ENCODE measurements at places on chromosomes 7 and 10.

DNA sequence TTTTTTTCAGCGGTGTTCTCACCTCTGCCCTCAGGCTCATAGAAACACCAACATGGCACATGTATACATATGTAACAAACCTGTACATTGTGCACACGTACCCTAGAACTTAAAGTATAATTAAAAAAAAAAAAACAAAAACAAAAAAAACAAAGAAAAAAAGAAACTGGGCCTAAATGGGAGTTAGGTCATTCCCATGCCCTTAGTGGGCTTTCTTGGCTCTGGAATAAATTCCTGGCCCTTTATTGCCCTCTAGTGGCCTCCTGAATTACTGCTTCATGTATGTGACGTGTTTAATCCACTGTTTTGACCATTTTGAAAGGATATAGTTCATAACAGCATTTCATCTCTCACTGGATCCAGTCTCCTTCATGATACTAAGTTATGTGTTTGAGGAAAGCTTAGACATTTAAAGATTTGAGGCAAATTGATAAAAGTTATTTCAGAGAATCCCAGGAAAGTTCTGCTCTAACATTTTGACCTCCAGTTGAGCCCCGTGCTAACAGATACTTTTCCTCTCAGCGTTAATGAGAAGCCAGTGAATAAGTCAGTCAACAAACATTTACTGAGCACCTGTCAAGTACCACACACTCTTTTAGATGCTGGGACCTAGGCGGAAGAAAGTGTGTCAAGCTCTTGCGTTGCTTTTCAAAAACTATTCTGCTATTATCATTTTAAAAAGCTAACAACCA is 54.7 kb upstream of the SYPL1 start:
- peak; percentile 46 for DNase-seq

DNA sequence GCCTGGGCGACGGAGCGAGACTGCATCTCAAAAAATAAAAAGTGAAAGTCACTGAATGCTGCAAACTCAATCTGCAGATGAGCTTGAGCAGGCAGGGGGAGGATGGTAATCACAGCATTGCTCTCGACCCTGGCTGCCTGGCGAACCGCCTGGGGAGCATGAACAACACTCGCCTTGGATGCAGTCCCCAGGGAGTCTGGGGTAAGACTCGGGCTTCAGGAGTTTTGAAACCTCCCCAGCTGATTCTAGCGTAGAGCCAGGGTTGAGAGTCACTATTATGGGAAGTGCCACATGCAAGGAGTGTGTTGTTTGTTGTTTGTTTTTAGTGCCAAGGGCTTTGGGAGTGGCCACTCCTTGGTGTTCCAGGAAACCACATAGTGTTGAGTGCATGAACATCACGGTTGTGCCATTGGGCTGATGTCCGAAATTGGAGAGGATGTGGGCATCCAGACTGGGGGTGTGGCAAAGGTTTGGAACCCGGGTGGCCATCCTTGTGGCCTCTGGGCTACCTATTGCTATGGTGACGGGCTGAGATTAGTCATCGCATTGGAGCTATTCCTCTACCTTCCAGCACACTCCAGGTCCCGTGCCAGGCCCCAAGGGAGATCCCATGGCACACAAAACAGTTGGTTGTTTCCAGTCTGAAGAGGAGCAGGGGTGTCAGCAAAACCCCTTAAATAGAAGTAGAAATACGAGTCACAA is 92.6 kb downstream of the RGS10 start:
- DNase-seq, result peak; percentile 92

DNA sequence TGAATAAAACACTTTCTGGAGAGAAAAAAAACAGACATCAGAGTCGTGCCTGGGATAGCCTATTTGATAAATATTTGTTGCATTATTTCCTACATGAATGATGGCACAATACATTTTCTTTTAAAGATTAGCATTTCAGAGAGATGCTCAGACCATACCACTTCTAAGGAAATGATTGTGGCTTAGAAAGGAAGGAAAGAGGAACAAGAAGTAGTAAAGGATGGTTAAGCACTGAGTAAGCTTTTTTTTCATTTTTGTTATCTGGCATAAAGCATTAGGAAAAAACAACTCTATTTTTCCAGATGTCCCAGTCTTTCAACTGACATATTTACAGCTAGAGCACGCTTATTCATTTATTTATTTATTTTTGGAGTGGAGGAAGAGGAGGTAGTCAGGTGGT is 258.8 kb upstream of the TEX47 start:
- no peak for DNase-seq

- DNase-seq, result no peak
Observed at GRCh38 chr10:79979976-79980687, 31.2 kb upstream of the SFTPD start.

DNA sequence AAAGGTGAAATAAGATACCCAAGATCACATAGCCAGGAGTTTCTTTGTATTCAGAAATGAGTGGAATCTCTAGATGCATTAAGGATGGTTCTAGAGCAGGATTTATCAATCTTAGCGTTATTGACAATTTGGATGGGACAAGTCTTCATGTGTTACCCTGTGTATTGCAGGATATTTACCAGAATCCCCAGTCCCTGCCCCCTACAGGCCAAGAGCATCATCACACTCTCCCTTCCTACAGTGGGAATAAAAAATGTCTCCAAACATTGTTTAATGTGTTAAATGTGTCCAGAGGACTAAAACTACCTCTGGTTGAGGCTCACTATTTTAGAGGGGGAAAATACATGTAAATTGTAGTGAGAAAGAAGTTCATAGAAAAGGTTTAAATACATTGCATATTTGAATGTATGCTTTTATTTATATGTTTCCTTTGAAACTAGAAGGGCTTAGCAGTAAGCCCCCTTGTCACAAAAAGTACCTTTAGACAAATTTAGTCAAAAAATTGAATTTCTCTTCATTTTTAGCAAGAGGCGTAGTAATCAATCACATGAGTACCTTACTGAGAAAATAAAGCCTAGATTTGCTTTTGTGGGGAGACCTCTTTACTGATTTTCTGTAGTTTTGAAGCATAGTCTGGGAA is 141.2 kb downstream of the MLLT10 start:
- no peak for DNase-seq

DNA sequence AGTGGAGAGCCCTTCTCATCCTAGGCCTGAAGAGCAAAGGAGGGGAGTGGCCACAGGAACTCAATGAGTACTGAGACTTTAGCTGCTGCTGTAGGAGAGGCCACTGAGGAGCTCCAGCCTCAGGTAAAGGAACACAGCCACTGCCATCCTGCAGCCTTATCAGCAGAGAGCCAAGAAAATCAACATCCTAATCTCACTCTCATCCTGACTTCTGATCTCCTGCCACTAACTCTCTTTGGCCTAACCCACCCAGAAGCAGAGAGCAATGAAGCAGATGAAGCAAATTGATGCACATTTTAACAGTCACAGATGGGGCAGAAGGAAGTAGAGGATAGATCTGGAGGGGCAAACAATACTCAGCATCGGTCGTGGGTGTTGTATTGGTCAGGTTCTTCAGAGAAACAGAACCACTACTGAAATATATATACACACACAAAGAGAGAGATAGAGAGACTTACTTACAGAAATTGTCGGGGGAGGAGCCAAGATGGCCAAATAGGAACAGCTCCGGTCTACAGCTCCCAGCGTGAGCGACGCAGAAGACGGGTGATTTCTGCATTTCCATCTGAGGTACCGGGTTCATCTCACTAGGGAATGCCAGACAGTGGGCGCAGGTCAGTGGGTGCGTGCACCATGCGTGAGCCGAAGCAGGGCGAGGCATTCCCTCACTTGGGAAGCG is 297.6 kb downstream of the MTERF1 start:
- no peak for DNase-seq

DNA sequence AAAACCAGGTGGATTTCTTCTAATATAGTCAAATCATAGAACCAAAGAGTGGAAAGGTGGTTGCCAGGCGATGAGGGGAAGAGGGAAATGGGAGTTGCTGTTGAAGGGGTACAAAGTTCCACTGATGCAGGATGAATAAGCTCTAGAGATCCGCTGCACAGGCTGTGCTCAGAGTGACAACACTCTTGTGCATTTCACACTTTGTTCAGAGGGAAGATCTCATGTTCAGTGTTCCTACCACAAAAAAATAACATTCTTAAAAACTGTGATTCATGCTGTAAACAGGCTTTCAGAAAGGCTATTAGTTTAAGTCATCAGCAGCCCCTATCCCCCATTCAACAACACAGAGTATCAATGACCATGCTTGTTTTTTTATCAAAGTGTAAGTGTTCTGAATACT is 213.8 kb downstream of the COBL start:
- no peak for DNase-seq

DNA sequence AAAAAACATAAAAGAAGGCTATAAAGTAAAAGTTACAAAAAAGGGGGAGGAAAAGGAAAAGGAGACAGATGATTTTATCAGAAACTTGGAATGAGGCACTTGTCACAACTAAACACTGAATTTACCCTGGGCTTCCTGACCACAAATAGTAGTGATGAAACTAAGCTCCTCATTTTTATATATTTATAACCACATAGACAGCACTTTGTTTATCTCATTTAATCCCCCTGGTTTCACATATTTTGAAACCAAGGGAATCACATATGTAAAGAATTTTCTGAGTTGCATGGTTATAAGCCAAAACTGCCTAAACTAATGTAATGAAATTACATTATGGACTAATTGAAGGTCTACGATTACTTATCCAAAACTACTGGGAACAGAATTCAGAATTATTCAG is 39.6 kb upstream of the MET start:
- DNase-seq, result no peak

DNA sequence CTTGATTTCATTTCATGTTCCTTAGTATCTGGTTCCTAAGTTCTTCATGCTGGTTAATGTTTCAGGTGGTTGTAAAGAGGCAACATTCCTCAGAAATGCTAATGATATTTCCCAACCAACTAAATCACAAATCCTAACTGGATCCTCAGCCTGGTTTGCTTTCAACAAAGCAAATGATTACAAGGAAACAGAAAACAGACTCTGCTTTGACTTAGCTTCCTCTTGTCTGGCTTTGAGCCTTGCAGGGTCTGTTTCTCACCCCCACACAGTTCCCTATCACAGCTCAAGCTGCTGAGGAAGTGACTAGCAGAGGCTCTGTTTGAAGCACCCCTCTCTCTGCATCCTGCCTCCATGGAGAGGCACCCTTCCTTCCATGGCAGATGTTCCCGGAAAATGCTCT is 130.2 kb upstream of the CTTNBP2 start:
- no peak for DNase-seq

GRCh38 chr10:121654021-121654545 is 55.8 kb upstream of the FGFR2 start:
- DNase-seq, result no peak

DNA sequence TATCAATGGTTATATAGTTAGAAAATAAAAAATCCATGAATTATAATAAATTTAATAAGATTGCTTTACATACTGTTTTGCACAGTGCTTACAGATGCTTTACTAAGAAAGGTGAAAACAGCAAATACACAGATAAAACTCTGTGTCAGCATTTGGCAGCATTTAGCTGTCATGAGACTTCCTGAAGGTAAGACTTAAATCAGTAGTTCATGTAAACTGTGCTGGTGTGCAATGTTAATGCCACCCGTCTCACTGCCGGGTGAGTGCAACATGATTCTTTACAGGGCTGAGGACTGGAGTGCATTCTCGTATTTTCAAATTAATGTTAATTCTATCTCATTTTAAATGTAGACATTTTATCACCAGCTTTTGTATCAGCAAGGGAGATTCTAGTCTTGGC is 326.2 kb upstream of the POT1 start:
- DNase-seq, result no peak

DNA sequence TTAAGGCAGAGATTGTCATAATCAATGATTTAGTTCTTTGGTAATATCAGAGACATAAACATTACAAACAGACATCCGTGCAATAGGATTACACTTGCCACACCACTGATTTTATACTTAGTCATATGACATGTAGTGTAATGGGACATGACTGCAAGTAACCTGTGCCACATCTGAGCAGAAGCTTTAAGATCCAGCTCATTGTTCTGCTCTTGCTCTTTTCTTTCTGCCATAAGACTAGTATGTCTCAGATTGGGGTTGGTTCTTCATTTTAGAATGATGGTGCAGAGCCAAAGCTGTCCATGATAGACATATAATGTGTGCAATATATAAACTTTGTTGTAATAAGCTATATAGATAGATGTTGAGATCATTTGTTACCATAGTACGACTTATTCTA is 119.7 kb upstream of the SEMA3A start:
- DNase-seq, result no peak

- no peak for DNase-seq
Observed at GRCh38 chr7:98133621-98134303, 27.1 kb downstream of the LMTK2 start.

DNA sequence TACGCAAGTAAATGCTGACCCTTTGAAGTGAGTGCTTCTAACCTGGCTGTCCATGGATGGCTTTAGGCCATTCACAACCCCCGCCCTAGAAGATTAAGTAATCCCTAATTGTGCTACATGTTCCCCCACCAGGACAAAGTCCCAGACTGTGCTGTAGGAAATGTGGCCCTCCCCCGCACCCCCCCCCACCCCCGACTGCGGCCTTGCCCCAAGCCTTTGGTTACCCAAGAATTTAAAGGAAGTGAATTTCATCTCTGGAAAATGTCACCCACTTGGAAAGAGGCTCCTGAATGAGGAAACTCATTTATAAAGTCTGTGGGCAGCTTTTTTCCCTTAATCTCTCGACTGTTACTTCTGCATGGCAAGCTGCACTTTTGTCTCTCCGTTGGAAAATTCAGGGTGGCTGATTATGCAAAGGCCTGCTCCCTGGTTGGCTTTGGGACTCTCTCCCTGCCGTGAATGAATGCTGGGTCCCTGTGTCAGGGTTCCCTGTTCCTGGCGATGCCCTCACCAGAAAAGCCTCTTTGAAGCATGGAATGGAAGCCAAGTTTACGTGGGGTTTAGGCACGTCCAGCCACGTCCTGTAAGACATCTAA is 31.4 kb upstream of the AQP1 start:
- no peak for DNase-seq

- DNase-seq, result no peak
Observed at GRCh38 chr10:102501201-102502028, 1.1 kb downstream of the ACTR1A start.

DNA sequence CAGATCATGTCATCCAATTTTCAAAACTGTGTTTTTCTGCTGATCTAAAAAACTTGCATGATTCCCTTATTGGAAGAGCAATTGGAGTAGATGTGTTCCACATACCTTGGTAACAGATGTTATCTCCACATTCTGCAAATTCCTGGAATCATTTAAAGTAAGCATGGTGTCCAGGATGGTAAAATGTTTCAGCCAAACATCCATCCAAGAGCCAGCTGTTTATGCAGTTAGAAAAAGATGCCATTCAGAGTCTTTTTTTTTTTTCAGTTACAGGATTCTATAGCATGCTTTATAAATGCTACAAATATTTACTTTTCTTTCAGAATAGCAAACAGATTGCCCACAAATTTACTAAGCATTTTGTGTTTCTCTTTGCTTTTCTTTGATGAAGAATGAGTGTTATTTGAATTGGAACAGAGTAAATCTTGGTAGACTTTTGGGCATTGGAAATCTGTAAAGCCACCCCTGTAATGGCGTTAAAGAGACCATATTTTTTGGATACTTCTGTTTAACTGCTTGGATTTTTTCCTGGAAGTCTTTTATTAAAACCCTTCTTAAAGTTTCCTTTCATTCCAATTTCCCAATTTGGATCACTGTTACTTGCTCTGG is 149.8 kb downstream of the GNAT3 start:
- no peak for DNase-seq

Measured in GM04504 (cell line).